ENCODE measurements at places on chromosomes 7 and 10.

GRCh38 chr7:87129332-87129731 lies 22.9 kb upstream of the DMTF1 start:
- DNase-seq = no peak

GRCh38 chr7:151431281-151431767 lies 8.6 kb downstream of the CRYGN start:
- no peak for DNase-seq

DNA sequence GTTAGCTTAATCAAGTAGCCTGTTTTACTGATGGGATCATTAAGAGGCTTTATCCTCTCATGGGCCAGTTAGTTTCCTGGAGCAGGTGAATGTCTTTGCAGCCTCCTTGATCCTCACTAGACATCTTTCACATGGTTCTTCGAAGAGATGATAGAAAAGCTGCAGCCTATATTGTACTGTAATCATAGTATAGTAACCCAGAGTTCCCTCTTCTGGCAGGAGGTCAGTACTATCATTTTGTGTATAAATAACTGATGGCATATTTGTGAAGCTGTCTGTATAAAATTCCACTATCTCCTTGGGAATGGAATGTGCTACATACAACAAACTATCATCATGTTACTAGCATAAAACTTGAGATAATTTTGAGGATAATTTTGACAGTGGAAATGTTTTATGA lies 123.8 kb upstream of the PRPS1L1 start:
- no peak for DNase-seq

GRCh38 chr7:96400518-96400917 lies 78.6 kb upstream of the SLC25A13 start:
- DNase-seq = no peak

GRCh38 chr7:16526742-16527540 lies at the start of gene LRRC72:
TSS of gene LRRC72 (plus strand) at chr7:16526825. CDS start at chr7:16526953, 128 bp downstream.
- DNase-seq = no peak

GRCh38 chr10:104234934-104235333 lies 2.8 kb upstream of the CFAP43 start:
- no peak for DNase-seq

DNA sequence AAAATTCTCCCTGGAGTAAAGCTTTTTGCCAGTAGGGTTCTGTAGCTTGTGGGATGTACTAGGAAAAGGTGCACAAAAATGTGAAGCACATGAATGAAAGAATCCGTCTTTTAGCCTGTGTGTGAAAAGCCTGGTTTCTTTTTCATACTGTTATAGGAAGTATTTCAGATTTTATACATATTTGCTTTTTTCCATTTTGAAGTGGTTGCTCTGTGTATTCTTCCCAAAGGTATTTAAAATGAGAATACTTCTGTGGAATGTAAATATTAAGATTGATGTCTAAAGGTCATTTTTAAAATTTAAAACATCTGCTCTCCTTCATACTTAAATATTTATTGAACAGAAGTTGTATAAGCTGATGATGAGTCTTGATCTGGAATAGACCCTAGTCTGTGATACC lies 96.8 kb downstream of the CDK14 start:
- DNase-seq = no peak

- no peak for DNase-seq
These were observed 59.8 kb upstream of the PTN start for GRCh38 chr7:137403353-137403695.

DNA sequence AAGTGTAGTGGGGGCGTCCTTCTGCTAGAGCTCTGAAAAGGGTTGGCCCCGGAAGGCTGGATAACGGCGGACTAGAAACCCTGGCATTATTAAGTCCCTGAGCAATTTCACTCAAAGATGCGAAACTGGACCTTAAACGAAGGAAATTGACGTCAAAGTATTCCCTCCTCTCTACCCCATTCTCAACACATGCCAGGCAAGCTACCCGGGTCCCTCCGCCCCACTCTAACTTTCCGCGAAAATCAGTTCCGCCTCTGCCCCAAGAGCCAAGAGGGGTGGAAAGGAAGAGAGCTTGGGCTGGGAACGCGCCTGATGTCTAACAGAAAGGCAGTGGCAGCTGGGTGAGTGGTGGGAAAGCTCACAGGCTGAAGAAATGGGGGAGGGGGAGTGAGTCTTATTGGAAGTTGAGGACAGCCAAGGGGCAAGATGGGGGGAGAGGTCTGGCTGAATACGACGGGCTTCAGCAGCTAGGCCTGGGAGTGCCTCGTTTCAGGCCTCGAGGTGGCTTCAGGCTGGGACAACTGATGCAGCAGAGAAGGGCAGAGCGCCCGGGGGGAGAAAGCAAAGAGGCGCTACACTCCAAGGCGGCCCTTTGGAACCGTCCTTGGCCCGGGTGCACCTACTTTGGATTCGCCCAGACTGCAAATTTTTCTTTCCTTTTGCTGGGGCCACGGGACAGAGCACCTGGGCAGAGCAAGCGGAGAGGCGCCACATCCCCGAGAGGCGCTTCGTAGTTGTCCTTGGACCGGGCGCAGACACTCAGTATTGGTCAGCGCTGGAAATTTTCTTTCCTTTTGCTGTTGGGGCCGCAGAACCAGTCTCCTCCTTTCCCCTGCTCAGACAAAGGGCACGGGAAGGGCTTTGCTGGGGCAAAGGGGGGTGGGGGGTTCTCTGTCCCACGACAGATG lies 2.0 kb upstream of the FEZF1 start:
- DNase-seq = no peak

- DNase-seq = peak; percentile 49
These were observed 35.4 kb upstream of the KNDC1 start for GRCh38 chr10:133124357-133125211.

- DNase-seq = no peak
These were observed 9.7 kb downstream of the IFIT3 start for GRCh38 chr10:89337484-89337883.

DNA sequence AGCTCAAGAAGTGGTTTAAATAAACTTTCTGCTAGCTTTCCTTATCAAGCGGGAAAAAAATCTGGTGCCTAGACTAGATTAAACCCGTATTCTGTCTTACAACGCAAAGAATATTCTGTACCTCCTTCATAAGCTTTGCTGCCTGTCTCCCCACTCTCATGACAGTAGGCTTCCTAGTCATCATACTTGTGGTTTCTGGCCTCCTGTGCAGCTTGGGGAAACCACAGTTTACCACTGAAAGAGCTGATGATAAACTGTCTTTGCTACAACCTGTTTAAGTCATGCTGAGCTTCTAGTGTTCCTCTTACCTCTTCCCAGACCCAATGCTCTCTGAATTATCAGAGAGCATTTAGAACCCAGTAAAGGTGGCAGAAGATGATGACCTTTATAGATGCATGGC lies 55.0 kb downstream of the PODXL start:
- DNase-seq = no peak

DNA sequence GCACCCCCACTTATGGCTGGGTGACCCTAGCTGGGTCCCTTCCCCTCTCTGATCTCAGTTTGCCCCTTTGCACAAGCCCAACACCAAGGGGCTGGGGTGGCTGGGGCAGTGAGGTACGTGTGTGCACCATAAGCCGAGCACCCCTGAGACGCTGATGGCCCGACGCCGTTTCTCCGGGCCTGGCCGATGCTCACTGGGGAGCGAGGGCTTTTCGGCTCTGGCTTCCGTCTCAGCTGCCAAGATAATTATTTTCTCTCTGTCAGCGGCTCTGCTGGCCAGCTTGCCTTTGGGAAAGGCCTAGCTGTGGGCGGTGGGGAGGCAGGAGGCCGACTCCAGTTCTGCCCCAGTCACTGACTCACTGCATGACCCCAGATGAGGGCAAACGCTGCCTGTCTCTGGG lies 91.0 kb downstream of the ZMIZ1 start:
- no peak for DNase-seq

DNA sequence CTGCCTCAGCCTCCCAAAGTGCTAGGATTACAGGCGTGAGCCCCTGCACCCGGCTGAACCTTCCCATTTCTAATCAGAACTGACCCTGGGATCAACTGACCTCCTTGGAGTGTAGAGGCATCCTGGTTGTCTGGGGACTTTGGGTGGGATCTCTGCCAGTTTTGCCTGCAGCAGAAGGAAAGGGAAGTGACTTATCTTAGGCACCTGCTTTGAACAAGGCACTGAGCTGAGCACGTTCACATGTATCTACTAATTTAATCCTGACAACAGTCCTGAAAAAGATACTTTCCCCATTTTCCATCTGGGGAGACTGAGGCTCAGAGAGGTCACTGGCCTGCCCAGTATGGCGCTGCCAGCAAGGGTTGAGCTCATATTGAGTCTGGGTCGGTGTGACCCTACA lies 153.4 kb downstream of the CUX1 start:
- DNase-seq = no peak

DNA sequence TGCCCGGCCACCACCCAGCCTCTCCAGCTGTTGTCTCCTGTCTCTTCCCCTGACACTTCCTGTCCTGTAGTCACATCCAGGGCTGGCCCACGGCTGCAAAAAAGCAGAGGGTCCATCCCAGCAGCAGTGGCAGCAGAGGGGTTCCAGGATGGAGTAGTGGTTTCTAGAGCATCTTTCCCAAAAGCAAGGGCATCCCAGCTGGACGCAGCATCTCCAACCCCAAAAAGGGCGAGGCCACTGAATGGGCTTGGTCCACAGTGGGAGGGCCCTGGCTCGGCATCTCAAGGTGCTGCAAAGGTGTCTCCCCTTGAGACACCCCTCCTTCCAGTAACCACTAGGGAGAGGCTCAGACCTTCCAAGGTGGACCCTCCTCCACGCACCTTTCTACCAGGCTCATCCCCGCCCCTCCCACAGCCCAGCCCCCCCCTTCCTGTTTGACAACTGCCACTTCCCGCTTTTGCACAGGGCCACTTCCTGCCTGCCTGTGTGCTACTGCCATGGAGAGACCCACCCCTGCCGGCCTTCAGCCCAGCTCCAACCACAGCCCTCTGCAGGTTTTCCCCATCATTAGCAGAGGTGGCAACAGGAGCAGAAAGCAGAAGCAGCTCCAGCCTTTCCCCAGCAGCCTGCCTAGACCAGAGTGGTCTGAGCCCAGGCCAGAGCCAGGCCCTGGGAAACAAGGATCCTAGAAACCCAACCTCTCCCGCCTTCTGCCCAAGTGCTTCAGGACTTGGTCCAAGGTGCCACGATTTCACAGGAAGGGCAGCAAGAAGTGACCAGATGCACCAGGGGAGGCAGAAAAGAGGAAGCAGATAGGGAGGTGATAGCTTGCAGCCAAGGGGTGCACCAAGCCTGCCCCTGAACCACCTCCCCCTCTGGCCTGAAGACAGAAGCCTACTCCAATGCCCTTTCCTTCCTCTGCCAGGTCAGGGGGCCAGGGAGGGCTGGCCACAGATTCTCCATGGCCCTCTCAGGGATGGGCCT lies 8.6 kb downstream of the CAMK2G start:
- peak; percentile 89 for DNase-seq

DNA sequence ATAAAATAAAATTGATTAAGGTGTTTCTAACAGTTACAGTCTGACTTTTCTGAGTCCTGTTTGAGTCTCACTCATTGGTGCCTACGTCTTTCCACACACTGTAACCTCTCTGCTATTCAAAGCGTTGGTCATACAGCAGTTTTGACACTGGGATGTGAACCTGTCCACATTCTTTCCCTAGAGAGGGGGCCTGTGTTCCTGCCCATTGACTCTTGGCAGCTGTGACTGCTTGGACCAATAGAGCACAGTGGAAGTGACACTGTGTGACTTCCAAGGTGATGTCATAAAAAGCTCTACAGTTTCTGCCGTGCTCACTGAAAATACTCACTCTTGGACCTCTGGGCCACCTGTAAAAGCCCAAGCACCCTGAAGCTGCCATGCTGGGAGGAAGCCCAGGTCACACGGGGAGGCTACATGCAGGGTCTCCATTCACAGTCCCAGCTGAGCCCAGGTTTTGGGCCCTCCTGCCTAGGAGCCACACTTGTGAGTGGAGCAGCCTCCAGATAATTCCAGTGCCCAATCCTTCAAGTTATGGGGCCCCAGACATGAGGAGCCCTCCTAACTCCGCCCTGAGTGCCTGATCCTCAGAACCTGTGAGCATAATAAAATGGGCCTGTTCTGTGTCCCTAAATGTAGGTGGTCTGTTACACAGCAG lies 704 bp upstream of the ANTXRL start:
- no peak for DNase-seq

GRCh38 chr7:132805766-132806165 lies 229.5 kb upstream of the PLXNA4 start:
- no peak for DNase-seq

DNA sequence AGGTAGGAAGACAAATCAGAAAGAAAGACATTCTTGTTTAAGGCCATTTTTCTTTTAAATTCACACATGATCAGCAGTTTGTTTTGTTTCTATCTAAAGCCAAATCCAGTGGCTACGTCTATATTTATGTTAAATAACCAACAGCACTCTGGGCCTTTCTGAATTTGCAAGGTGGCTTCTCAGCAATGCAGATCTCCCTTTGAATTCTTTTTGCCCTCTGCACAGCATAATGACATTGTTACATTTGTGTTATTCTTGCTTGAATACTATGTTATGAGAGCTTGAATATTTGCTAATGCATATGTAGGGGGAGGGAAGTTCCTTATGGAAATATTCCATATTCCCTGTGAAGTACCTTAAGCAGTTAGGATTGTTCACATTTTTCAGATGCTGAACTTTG lies 73.4 kb upstream of the PPP1R17 start:
- no peak for DNase-seq

- peak; percentile 58 for DNase-seq
These were observed 3.9 kb upstream of the HOXA2 start for GRCh38 chr7:27106181-27106900.

- DNase-seq = no peak
These were observed 31.1 kb downstream of the PLXDC2 start for GRCh38 chr10:19847321-19847720.

DNA sequence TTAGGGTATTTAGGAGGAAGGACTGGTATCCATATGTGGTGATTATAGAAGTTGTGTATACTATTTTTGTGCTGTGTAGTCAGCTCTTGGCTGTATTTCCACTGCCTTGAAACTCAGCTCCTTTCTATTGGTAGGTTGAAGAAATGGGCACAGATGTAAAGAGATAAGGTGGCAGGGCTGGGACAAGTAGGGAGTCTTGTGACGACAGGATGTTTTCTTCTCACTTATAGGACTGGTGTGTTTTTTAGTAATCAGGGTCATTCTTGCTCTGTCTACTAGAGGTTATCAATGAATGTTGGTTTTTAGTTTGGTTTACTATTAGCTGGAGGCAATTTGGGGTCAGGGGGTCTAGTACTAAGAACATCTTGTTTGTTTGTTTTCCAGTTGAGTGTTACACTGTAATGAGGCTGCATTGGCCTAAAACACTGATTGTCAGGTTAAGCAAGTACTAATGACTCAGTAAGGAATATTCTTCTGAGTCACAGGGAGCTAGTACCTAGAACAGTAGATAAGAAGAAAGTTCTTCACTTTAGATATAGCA lies 11.8 kb downstream of the UBN2 start:
- DNase-seq = no peak

DNA sequence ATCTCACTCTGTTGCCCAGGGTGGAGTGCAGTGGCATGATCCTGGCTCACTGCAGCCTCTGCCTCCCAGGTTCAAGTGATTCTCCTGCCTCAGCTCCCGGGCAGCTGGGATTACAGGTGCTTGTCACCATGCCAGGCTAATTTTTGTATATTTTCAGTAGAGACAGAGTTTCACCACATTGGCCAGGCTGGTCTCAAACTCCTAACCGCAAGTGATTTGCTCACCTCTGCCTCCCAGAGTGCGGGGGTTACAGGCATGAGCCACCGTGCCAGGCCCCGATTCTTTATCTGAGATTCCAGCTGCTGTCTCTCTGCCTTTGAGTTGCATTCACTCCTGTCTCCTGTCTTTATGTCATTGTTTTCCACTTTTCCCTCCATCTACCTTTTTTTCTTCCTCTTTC lies 168.7 kb downstream of the TMEM178B start:
- DNase-seq = no peak
